ENCODE measurements at places on chromosomes 16 and 17.

DNA sequence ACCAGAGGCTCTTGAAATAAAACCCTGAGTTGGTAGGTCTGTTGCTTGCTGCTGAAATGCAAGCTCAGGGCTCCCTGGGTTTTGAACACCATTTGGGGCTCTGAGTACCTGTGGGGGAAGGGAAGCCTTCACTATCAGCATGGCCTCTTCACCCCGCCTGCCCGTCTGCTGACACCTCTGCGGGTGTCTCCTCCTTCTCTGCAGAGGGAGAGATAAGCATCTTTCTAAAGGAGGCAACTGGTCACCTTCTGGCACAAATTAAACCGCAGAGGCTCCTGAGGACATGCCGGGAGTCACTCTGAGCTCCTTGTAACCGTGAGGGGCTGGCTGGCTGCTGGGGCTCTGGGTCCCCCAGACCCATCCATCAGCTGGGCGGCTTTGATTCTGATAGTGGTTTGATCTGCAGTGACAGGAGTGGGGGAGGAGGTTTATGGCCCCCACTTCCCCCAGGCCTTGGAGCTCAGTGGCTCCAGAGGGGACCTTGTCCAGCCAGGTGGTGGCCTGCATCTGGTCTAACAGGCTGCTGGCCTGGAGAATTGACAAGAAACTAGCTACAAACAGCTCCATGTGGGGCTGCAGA, 123.5 kb downstream of the IRF8 start:
- DNase-seq = no peak

- no peak for DNase-seq
Measured at GRCh38 chr17:40820228-40820838, 2.1 kb downstream of the KRT10 start.

DNA sequence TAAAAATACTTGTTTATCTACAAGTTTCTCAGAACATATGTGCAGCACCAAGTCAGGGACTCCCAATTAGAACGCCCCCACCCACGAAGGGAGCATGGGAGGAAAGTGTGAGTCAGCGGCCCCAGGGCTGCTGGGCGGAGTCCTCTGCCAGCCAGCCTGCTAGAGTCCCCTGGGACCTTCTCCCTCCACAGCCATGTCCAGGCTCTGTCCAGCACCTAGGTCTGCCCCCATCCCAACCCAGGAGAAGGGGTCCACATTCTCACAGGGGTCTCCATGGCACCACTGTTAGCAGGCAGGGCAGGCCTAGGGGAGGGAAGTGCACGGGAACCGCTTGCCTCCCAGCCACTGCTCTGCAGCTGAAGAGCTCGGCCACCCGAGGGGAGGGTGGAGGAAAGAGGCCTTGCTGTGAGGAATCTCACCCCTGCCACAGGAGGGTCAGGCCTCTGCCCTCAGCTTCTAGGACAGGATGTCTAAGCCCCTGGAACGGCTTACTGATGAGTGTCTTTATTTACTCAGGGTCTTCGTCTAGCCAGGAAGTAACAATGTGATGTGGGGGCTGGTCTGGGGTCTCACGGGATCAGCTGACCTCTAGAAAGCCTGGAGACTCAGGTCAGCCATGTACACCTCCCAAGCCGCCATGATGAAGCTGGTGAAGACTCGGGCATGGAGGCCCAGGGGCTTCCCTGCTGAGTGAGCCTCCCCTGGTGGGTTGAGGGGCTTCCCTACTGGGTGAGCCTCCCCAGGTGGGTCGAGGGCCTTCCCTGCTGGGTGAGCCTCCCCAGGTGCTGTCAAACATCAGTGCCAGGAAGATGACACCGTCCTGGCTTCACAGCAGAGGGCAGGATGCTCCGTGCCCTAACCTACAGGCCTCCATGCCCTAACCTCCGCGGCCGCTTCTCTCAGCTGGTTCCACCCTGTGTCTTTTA, 190.3 kb downstream of the RBFOX3 start:
- no peak for DNase-seq

- no peak for DNase-seq
Measured at GRCh38 chr16:5884996-5885395, 787.4 kb upstream of the EEF2KMT start.

DNA sequence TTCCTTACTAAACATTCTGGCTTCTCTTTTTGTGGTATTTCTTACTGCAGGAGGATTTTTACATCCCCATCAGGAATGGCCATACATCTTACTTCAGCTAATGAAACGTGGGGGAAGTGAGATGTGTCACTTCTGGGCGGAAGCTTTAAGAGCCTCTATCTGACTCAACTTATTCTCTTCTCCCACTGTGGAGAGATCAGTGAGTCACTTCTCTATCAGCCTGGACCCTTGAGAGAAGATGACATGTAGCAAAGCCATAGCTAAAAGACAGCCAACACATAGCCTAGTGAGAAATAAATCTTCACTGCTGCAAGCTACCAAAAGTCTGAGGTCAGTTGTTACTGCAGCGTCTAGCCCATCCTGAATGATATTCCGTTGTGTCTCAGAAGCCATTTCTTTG, 1066.7 kb upstream of the RBFOX1 start:
- DNase-seq = no peak

GRCh38 chr16:70582280-70582978, 58.8 kb downstream of the SF3B3 start:
- no peak for DNase-seq

GRCh38 chr16:22300427-22301071, 3.3 kb downstream of the POLR3E start:
- no peak for DNase-seq

DNA sequence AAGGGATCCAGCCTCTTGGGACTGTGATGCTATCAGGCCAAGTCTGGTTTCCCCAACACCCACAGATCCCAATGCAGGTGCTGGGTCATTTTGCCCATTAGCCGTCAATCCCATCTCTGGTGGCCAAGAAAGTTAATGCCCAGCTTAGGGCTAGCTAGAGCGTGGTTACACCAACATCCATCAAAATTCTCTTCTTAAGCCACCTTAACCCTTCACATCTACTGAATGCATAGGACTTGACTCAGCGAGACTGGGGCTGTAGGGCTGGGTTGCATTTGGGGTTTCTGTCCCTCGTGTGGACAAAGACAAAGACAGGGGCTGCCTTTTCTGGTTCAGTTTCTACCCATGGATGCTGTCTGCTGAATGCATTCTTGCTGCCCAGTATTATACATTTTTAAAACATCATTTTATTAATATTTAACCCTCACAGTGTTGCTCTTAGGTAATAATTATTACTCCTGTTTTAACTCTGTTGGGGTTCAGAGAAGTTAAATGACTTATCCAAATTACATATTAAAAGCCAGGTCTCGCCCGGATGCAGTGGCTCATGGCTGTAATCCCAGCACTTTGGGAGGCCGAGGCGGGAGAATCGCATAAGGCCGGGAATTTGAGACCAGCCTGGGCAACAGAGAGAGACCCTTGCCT, 141.1 kb upstream of the NOL11 start:
- no peak for DNase-seq

DNA sequence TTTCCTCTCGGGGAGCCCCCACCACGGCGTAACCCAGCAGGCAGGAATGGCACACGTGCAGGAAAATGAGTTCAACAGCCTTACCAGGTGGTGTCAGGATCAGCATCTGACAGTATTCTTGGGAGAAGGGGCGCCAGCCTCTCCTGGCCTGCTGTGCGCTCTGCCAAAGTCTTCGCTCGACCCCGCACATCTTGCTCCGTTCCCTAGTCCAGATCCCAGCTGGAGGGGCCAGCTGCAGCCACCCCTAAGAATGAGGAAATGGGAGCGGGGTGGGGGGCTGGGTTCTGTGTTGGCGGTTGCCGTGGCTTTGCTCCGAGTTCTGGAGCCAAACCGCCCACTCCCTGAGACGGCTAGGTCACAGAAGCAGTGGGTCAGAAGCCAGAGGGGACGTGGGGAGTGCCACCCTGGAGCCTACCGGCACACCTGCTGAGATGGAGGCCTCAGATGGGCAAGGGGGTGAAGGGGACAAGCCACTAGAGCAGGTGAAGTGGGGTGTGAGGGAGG, at the start of gene CHCT1:
Gene CHCT1, plus strand, starts transcription at position 328 of the 504 bp plus-strand sequence. Its CDS starts 104 bp downstream, at position 432.
- DNase-seq = no peak
